ENCODE measurements at places on chromosomes 6 and 20.
A peak's percentile ranks its signal among the peaks of the same experiment; 100 is the strongest.

GRCh38 chr20:79565-79964, 7.9 kb upstream of the DEFB125 start:
- DNase-seq: no peak

DNA sequence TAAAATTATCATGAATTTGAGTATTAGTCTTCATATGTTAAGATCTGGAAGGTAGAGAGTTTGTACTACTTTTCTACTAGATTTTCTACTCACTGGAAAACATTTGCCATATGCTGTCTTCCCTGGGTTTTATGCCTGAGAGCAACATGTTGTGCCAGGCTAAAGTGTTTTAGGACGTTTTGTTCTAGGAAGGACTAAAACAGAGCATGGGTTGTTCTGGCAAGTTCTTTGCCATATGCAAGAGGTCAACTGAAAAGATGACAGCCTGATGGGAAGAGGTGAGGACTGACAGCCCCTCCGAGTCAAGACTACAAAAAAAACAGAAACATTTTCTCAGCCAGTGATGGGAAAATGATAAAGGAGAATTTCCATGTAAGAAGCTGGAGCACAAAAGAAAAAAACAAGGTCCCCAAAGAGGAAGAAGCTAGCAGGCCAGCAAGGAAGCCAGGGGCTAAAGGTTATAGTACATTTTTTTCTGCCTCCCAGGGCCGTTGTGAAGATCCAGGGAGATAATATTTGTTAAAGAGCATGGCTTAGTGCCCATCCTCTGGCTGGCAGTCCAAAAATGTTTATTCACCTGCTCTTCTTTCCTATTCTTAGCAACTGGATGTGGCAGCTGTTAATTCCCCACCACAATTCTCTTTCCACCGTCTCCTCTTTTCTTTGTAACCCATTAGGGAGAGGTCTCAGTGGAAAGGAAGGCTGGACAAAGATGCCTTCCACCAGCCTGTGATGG, 7.8 kb downstream of the SCGN start:
- peak; percentile 78 for DNase-seq

- DNase-seq: no peak
Measured at GRCh38 chr20:1302685-1303541, 26.0 kb downstream of the SDCBP2 start.

DNA sequence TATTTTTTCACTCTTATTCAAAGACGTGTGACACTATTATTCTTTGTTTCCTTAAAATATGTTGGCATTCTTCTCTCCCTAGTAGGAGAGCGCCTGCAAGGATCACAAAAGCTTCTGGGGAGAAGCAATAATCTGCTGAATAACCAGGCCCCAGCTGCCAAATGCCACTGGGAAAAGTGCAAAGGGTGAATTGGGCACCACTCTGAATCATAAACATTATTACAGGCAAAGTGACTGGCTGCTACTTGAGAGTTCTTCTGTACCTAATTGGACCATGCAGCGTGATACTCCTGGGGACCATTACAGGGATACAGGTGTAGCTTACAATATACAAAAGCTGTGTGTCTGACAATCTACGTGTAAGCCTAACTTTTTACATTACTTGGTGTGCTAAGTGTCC, 152.8 kb downstream of the ATXN1 start:
- no peak for DNase-seq

GRCh38 chr6:84860509-84860908, 96.1 kb upstream of the TBX18 start:
- no peak for DNase-seq

- no peak for DNase-seq
Measured at GRCh38 chr20:53071833-53072232, 99.7 kb downstream of the TSHZ2 start.

GRCh38 chr6:139728876-139729427, 354.5 kb upstream of the CITED2 start:
- no peak for DNase-seq

GRCh38 chr6:148776321-148777308, 29.8 kb downstream of the UST start:
- DNase-seq: no peak

- DNase-seq: no peak
Measured at GRCh38 chr20:50977066-50978021, 18.7 kb downstream of the MOCS3 start.

DNA sequence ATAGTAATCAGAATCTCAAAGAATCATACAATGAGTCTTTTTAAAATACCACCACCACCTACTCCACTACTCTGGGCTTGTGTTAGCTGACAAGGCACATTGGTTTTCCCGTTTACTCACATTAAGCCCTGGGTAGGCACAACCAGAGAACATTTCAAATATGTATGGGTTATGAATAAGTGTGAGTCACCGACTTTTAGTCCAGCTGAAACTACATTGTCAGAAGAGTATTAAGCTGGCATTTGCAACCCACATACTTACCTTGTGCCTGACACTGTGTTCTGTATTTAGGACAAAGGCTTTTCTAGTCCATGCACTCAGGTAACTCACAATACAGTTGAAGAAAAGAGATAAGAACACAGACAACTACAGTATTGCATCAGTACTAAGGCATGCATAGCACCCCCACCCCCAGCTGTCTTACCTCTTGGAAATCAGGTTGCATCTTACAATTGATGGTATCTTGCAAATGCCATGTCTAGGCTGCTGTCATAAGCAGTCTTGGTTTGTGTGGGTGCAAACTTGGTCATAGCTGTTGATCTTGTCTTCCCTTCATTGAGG, 40.3 kb upstream of the AHI1 start:
- no peak for DNase-seq

GRCh38 chr6:53635322-53635721, 30.2 kb downstream of the KLHL31 start:
- DNase-seq: no peak

DNA sequence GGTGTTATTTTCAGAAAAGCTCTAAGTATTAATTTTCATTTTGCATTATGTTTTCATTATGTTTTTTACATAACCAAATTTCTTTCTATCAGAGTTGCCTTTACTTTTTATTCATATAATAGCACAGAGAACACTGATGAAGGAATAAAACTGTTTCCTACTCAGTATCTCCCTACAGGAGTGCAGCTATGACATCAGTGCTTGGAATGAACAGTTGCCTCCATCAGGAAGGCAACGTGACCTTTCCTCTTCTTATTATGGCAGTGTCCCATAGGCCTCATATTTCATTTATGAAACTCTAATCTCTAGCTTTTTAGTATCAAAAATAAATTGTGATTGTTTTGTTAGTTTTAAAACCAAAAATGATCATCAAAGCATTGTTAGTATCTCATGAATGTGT, 712.8 kb downstream of the CD109 start:
- DNase-seq: no peak

DNA sequence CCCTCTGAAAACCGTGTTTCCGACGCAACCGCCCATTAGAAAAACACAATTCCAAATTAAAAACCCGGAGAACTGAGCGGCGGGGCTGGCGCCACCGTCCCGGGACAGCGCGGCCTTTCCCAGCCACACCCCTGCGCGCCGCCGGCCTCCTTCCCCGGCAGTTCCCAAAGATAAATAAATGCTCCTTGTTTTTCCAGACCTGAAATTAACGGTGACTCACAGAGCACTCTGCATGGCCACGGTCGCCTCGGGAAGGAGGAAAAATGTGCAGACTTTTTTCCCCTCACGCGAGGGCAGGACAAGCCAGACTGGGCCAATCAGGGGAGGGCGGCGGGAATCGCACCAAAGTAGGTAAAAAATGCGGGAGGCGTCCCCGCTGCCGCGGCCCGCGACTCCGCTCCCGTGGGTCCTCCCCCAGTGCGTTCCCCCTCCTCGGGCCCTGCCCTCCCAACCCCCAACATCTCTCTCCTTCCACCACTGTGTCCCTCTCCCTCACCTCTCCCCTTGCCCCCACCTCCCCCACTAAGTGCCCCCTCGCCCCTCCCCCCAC, 828 bp upstream of the DSTN start:
- DNase-seq: peak; percentile 26

DNA sequence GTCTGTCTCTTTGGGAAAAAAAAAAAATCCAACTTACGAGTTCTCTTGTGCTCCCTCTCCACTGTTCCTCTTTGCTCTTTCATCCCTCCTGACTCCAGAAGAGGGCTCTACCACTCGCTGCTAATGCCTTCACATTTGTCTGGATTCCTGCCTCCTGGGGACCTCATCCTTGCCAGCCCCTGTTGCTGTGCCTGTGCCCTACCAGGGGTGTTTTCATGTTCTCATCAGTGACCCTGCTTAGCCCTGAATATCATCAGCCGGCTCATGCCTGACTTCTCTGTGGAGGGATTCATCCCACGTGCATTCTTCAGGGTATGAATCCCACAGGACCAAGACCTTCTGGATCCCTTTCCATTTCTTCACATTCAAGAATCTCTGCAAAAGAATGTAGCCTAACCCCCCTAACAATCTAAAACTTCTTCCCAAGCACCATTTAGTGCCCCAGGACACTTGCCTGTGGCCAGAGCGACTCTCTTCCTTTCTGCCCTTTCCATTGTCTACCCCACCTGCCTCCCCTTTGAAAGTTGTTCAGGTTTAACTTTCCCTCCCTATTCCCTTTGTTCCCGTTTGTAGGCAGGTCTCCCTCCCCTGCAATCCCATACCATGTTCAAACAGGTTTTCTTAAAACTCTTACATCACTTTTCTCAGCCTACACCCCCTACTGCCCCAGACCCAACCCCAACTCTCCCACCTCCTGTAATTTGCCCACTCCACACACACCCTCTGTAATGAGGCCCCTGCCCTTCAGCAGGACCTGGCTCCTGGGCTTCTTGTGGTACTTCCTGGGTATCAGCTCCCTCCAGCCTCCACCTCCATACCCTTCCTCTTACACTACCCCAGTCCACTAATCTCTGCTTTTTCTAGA, 50.2 kb downstream of the RREB1 start:
- no peak for DNase-seq

GRCh38 chr20:5569021-5569420, 181.2 kb upstream of the SHLD1 start:
- DNase-seq: peak; percentile 8

GRCh38 chr20:9241721-9242427, 173.0 kb downstream of the PLCB4 start:
- no peak for DNase-seq

- DNase-seq: no peak
Measured at GRCh38 chr6:157459327-157459726, 78.3 kb downstream of the ZDHHC14 start.

GRCh38 chr6:157884756-157885155, 61.7 kb downstream of the SNX9 start:
- DNase-seq: no peak

DNA sequence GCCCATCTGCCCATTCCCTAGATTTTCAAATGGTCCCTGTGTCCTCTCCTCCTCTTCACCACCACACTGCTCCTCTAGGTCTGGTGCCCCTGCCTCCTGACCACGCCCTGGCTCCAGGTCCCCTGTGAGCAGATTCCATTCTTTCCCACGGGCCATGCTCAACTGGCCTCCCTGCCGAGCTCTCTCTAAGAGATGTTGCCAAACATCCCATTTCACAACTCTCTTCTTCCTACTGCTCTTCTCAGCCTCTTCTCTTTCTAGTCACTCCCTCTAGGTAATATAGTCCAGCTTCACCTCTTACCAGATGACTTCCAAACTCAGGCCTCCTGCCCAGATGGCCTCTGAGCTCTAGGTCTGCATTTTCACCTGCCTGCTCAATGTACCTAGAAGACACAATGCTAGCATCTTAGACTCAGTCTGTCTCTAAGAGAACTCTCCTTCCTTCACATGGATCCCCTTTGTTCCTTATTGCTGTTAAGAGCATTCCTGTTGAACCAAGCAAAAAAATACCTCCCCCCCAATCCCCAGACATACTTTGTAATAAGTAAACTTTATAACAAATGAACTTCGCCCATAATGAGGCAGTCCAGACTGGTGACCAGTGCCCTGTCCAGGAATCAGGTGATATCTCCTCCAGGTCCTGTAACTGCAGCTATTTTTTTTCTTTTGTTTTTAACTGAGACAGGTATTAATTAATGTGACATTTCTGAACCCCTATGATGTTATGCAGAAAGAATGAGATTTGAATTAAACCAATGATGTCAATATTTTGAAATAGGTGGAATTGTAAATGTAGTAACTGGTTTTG, 79.0 kb downstream of the LYRM4 start:
- no peak for DNase-seq

DNA sequence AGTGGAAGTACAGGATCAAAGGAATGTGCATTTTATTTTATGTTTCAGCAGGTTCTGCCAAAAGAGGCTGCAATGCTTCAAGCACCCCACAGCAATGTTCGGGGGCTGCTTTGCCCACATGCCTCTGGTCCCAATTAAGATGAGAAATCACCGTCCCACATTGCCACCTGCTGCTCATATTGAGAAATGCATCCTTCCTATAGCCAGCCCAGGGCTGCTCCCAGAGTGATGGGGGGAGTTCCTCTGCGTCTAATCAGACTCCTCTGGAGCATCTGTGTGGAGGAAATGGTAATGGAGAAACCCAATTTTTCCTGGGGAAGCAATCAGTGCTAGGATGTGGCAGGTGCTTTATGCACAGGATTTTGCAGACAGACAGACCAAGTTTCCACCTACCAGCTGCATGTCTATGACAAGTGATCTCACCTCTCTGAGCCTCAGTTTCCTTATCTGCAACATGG, 33.7 kb downstream of the PTGIS start:
- peak; percentile 51 for DNase-seq

GRCh38 chr6:47520282-47520681, 42.7 kb downstream of the CD2AP start:
- no peak for DNase-seq

GRCh38 chr20:18815194-18815942, 1.8 kb downstream of the SCP2D1 start:
- DNase-seq: no peak

DNA sequence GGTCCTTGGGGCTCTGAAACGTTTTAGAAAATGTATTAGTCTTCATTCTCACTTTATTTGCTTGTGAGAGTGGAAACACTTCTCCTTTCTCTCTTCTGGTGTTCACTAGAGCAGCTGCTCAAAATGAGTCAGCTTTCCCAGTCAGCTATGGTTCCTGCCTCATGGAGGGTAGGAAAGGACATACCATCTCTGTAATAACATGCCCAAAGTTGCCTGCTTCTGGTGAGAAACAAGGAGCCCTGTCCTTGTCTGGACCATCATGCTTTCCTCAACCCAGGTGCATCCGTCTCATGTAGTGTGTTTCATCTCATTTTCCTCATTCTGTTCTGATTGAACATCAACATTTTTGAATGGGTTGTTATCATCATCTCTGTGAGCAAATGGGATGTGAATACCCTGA, 17.1 kb upstream of the TINAG start:
- DNase-seq: no peak

- no peak for DNase-seq
Measured at GRCh38 chr6:119575721-119576120, 226.2 kb upstream of the MAN1A1 start.

GRCh38 chr20:3735768-3736167, 3.3 kb downstream of the HSPA12B start:
- no peak for DNase-seq
